ENCODE measurements at places on chromosomes 7 and 10.

- no peak for DNase-seq
Observed at GRCh38 chr7:148116195-148116594, 474.4 kb upstream of the C7orf33 start.

DNA sequence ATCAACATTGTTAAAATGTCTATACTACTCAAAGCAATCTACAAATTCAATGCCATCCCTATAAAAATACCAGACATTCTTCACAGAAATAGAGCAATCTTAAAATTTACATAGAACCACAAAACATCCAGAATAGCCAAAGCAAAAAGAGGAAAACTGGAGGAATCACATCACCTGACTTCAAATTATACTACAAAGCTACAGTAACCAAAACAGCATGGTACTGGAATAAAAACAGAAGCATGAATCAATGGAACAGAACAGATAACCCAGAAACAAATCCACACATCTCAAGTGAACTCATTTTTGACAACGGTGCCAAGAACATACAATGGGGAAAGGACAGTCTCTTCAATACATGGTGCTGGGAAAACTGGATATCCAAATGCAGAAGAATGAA, 87.3 kb upstream of the EGFR start:
- no peak for DNase-seq

DNA sequence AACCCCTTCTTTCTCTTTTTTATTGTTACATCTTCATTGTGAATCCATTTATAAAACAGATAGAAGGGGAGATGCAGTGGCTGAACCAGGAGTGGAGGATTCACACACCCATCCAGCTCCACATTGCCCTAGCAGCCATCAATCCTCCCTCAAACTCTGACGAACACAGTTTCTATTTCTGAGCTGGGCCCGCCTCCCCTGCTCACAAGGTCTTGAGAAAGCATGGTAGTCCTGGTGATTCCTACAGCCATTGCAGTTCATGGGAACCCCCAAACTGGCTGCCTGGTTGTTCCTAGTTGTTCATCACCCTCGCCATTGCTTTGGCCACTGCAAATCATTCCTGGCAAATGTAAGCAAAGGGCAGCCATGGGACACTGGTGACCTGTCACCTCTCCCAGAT, 258.5 kb upstream of the AOAH start:
- DNase-seq, result no peak

DNA sequence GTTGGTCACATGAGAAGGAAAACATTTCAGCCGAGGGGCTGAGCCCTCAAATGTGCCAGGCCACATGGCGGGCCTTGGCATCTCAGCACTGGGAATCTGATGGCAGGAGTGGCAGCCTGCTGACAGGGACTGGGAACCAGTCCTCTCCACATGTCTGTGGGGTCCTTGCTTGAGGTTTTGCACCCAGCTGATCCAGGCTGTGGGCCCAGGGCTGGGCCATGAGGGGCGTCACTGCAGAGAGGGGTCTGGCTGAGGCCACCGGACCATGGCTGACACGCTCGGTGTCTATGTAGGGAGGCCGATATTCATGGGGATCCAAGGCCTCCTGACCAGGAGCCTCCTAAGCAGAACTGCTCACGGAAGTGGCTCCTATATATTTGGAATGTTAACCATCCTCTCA, 31.0 kb upstream of the PWWP2B start:
- DNase-seq, result no peak

GRCh38 chr7:78101076-78101475, 302.5 kb downstream of the PHTF2 start:
- no peak for DNase-seq

DNA sequence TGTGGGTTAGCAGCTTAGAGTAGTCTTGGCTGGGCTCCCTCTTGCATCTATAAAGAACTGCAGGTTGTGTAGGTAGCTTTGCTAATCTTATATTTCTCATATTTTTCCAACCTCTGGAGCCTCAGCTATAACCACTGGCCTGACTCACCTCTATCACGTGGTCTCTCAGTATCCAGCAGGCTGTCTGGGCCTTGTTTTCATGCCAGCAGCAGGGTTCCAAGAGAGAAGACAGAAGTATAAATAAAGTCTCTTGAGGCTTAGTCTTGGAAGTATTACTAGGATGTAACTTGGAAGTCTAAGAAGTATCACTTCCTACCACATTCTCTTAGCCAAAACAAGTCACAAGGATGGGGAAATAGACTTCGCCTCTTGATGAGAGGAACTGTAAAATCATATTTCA, 73.3 kb downstream of the WIPF3 start:
- DNase-seq, result no peak

- no peak for DNase-seq
Observed at GRCh38 chr10:45420453-45421192, 46.6 kb downstream of the ALOX5 start.

DNA sequence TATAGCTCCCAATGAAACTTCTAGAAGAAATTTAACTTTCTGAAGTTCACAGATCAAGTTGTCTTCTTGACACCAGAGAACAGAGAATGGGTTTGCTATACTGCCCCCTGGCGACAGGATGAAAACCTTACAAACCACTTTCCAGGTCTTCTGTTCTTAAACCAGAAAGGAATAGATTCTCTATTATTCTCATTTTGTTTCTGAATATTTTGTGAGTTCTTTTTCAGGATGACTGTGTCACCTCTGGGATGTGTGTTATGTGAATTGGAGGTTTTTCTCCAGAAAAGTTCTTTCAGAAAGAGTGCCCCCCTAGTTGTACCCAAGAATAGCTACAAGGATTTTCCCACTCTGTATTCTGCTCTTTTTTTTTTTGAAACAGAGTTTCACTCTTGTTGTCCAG, 6.3 kb downstream of the IFT22 start:
- no peak for DNase-seq

DNA sequence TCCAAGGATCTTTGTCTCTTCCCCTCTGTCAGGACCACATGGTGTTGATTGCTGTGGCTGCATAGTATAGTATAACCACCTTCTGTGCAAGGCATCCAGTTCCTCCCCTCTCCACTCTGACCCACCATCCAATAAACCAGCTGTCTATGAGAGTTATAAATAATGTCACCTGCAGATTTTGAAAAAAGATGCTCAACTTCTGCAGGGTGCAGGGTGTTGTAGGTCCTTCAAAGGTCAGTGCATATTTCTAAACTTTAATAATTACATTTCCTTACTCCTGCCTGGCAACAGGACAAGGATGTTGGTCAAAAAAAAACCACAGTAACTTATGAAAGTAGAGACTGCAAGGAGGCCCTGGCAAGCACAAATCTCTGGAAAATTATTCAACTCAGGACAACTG, 166.2 kb downstream of the PKD1L1 start:
- DNase-seq, result peak; percentile 62

All from fibroblast of skin of left biceps (primary cell).